AG04449 (cell line): ENCODE measurements at places on chromosomes 6 and 20.

DNA sequence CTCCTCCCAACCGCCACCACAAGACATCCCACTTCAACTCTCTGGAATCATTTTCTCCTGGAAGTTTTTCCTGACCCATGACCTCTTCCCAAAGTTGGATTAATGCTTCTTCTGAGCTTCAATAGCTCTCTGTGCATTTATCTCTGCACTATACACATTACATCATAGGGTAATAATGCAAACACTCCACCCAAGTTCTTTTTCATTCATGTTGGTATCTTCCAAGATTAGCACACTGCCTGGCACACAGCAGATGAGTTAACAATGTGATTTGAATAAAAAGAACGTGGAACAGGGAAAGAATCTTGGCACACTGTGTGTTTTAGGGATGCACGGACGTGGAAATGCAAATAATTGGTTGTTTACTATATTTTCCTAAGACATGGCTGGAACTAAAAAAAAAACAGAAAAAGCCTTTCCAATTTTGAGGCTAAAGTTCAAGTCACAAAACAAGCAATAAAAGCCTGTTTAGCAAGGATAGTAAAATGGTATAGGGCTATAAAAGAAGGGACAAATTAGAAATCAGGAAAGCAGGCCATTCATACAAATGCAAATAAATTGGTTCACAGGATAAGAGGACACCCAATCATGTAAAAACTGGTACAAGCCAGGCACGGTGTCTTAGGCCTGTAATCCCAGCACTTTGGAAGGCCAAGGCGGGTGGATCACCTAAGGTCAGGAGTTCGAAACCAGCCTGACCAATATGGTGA lies 1.6 kb upstream of the FAM135A start:
- no peak for DNase-seq

DNA sequence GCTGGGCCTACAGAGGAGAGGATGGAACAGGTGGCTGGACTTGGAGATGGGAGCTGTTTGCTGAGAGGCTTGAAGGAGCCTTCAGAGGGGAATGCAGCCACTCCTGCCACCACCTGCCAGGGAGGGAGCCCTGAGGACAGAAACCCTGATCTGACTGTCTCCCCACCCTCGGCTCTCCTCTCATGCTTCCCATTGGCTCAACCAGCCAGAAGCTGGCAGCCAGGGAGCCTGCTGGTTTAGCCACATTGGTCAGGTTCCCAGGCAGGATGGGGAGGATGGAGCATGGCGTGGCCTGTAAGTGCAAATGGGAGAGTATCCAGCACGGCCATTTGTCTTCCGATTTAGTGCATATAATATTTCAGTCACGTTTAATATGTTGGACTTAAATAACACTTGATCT lies 12.8 kb downstream of the TREM1 start:
- DNase-seq = no peak

- DNase-seq = no peak
Observed at GRCh38 chr20:32977281-32978008, 26.8 kb downstream of the SUN5 start.

GRCh38 chr20:25553819-25554296 lies 31.5 kb downstream of the NINL start:
- DNase-seq = no peak

DNA sequence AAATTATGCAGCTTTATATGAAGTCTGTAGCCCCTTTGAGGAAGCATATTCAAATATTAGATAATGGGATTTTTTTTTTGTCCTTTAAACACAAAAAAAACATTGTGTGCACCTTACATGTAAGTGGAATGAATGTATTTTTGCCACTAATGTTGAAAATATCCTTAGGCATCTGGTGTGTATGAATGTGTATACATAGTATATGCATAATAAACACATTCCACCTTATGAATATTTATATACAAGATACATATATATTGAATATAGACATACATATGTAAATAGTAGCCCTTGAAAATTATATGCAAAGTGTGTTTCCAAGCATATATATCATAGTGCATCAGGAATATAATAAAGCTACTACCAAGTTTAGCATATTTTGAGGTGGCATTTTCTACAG lies 94.8 kb downstream of the SOBP start:
- DNase-seq = no peak

- DNase-seq = no peak
Observed at GRCh38 chr6:23663652-23664051, 462.4 kb upstream of the NRSN1 start.

DNA sequence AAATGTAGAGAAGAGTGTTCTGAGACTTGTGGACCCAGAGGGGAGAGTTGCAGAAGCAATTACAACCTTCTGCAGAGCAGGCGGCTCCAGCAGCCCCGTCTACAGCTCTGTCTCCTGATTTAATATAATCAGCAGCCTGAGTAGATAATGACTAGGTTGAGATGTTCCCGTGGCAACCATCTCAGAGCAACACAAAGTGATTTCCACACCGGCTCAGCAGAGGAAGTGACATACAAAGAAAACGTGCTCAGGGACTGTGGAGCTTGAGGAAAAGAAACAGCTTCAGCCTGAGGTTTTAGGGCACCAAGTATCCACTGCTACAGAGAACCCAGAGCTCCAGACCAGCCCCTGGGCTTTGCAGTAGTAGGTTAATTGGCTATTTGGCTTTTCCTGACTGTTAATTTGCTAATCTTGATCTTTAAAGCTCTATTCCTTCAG lies 136.4 kb downstream of the MTFR2 start:
- DNase-seq = peak; percentile 60

GRCh38 chr20:57308451-57309271 lies 20.9 kb upstream of the SPO11 start:
- no peak for DNase-seq

DNA sequence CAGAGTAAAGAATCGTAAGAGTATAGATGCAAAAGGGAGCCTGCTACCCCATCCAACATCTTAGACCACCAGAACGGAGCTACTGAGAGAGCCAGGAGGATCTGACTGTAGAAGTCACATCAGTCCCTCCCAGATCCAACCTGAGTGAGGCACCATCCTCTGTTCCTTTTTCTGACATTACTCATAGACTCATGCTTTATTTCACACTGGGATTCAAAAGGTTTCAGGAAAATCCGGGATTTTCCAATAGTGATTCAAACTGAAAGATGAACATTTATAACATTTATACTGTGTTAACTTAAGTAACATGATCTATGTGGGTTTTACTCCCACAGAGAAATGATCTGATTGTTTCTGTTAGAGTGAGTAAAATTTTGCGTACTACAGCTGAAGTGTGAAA lies 868.6 kb upstream of the GJE1 start:
- no peak for DNase-seq

- DNase-seq = no peak
Observed at GRCh38 chr20:3631534-3631933, 31.7 kb downstream of the GFRA4 start.

GRCh38 chr20:47235111-47235510 lies 121.4 kb downstream of the ZMYND8 start:
- no peak for DNase-seq

- DNase-seq = no peak
Observed at GRCh38 chr20:23746321-23746720, 4.4 kb downstream of the CST1 start.

DNA sequence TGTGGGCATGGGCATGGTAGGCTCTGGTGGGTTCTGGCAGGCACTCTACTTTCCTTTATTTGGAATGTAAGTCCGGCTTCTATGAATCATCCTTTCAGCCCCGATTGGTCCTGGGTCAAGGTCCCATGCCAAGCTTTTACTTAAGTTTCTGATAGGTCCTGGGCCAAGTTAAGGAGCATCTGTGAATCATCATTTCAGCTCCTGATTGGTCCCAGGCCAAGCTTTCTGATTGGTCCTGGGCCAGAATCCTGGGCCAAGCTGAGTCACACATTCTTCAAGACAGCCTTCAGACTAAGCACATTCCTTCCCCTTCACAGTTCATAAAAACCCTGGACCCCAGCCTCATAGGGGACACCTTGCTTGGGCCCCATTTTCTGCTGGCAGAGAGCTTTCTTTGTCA lies 231.0 kb upstream of the EYS start:
- DNase-seq = no peak

- DNase-seq = no peak
Observed at GRCh38 chr6:67102743-67103142, 1395.7 kb upstream of the EYS start.

GRCh38 chr6:34493344-34493743 lies 27.5 kb downstream of the PACSIN1 start:
- no peak for DNase-seq

GRCh38 chr6:141248021-141248799 lies 884.5 kb upstream of the GJE1 start:
- no peak for DNase-seq

- DNase-seq = no peak
Observed at GRCh38 chr6:24908650-24909035, 27.1 kb downstream of the RIPOR2 start.

DNA sequence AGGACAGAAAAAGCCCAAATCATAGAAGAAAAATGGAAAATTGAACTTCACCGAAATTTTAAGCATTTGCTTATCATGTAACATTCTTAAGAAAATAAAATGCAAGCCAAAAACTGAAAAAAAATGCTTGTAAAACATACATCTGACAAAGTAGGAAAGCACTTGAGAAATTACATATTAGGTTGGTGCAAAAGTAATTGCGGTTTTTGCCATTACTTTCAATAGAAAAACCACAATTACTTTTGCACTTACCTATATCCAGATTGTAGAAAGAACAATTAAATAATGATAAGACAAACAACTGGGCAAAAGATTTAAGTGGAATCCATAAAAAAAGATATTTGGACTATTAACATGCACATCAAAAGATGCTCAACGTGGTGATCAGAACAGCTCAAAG lies 146.2 kb downstream of the TBXT start:
- no peak for DNase-seq

- DNase-seq = no peak
Observed at GRCh38 chr6:107101686-107102413, 13.5 kb downstream of the BEND3 start.

DNA sequence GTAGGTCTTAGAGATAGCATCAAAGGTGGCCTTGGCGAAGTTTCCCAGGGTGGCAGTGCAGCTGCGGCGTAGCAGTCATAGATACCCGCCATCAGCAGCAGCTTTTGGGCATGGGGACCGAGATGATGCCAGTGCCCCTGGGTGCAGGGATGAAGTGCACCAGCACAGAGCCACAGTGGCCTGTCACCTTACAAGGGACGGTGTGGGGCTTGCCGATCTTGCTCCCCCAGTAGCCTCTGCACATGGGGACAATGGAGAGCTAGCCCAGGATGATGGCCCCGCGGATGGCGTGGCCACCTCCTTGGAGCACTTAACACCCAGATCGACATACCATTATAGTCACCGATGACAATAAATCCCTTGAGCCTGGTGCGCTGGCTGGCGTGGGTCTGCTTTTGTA lies 195.5 kb downstream of the ZMYND8 start:
- no peak for DNase-seq

DNA sequence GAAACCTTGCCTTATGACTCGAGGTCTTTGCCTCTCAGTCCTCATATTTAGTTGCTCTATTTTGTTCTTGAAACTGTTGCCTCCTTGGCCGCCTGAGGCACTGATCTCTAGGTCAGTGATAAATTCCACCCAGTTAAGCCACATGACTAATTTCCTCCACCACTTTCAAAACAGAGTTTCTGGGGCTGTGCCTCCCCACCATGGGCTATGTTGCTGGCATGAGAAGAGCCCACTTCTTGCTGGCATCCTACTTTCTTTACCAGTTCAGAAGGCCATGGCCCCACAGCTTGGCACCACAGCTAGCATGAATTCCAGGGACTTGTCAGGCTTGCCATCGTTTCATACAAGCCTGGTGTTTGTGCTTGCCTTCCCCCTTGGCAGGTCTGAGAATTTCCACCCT lies 361.4 kb upstream of the JAG1 start:
- DNase-seq = no peak

GRCh38 chr6:13063300-13063918 lies 264.9 kb downstream of the TBC1D7 start:
- no peak for DNase-seq
